ENCODE measurements at places on chromosomes 2 and 18.

DNA sequence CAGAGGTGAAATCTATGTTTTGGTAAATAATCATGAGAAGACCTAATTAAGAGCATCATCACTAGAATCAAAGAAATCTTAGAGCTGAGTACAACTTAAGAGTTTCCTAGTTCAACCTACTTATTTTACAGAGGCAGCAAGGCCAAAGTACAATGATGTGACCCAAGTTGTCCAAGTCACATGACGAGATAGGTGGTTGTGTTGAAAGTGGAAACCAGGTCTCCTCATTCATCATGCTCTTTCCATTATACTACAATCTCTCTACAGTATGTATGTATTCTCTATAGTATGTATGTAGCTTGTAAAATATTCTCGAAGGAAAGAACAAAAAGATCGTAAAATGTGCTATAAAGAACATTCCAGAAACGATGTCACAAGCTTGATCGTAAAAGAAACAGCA, 895.0 kb upstream of the FSHR start:
- no peak for DNase-seq

DNA sequence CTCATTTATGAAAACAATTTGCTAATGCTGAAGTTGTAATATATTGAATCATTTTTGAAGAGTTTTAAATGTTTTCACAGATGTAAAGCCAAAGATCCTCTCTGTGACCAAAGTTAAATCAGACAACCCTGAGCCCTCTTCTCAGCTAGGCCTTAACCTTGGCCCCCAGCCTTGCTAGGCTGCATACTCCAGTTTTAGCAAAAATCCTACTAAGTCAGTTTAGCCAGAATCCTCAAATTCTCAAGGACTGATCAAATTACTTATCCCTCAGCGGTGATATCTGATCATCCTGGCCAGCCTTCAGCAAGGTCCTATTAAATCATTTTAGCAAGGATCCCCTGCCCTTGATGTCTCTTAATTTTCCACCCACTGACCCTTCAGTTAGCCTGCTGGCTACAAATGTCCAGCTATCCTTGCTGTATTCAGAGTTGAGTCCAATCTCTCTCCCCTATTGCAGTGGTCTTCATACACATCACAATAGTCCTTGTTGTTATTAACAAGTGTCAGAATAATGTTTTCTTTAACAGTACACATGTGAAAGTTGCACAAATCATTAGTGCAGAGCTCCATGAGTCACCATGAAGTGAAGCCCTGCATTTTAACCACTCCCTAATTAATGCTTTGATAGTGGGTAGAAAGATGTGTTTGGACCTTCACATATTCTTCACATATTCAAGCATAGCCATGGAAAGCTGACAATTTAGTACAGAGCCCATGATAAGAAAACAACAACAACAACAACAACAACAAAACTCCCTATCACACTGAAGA, 206.4 kb downstream of the NBAS start:
- no peak for DNase-seq

DNA sequence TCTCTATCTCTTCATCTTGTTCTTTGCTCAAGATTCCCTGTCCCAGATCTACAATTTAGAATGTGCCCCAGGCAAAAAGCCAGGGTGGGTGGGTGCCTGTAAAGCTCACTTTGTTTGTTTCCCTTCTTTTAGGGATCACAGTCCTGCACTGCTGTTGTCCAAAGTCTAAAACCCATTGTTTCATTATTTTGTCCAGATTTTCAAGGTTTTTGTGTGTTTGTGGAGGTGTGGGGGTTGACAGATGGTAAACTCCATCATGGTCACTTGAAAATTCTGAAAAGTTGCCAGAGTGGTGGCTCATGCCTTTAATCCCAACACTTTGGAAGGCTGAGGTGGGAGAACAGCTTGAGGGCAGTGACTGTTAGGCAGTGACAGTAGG, 41.5 kb downstream of the YES1 start:
- no peak for DNase-seq

- no peak for DNase-seq
These were observed 85.8 kb upstream of the HPCAL1 start for GRCh38 chr2:10216677-10217488.

GRCh38 chr2:222926915-222927314, 66.1 kb downstream of the ACSL3 start:
- no peak for DNase-seq

- DNase-seq: peak; percentile 57
These were observed 13.9 kb upstream of the UGP2 start for GRCh38 chr2:63827749-63828148.

DNA sequence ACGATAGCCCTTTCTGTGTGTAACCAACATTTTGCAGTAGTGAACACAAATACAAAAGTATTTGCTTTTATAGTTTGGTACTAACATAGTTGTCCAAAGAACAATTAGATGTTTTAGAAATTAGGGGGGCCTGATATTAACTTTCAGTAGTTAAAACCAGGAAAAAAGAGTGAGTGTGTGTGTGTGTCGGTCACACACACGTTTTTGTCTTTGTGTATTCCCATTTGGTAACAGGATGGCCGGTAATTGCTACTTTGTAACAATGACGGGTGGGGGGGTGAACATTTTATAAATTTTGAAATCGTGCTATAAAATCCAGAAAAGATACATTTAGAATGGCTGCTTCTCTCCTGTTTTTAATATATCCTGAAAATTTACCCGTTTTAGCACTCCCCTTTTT, 1.5 kb downstream of the PPIG start:
- DNase-seq: no peak

DNA sequence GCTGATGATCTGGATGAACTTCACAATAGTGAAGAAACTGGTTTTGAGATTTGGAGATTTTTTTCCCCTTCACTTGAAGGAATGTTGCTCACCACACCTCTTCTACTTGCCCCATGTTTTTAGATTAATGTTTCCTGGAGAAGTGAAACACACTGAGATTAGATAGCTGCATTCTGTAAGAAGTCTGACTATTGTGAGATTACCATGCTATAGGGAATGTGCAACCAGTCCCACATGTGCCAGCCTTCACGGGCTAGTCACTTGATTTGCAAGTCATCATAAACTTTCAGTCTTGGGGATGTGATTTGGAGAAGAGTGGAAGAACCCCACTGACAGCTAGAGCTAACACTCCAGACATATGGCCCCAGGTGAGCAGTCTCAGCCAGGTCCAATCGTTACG, 7.4 kb upstream of the CCNYL1 start:
- no peak for DNase-seq

DNA sequence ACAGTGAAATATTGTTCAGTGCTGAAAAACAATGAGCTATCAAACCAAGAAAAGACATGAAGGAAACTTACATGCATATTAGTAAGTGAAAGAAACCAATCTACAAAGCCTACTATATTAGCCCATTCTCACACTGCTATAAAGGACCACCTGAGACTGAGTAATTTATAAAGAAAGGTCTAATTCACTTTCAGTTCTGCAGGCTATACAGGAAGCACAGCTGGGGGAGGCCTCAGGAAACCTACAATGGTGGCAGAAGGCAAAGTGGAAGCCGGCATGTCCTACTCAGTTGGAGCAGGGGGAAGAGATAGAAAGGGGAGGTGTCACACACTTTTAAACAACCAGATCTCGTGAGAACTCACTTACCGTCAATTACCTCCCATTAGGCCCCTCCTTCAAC, 232.1 kb downstream of the TMX3 start:
- DNase-seq: no peak

- DNase-seq: no peak
These were observed 93.5 kb downstream of the FAM124B start for GRCh38 chr2:224308272-224308911.

GRCh38 chr2:1677821-1678165, 66.5 kb downstream of the PXDN start:
- no peak for DNase-seq

DNA sequence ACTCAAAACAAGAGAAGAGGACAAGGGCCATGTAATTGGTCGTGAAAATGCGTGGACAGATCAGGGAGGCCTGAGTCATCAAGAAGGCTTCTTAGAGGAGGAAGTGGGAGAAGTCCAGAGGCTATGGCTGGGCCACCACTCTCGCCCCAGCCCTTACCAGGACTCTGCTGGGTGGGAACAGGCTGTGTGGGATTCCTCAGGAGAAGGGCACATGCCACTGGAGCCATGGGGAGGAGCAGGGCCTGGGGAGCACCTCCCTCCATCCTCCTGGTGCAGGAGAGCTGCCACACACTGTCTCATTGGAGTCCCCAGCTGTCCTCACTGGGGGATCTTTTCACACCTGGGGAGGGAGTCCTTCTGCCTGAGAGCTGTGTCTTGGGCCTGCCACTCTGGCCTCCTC, 9.4 kb upstream of the RALB start:
- no peak for DNase-seq

DNA sequence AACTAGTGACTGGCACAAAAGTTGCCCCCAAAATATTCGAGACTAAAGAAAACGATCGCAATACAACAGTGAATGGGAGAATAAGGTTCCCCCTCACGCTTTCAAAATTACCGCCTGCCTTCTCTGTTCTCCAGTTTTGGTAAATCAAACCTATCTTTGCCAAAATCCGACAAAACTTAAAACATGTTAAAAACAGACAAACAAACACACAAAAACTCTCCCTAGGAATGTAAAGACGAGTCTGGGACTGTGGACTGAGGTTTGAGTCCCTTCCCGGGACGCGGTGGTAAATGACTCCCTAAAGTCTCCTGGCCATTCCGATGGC, 435 bp upstream of the IMPACT start:
- DNase-seq: no peak
